Left kidney (tissue), 8 donors: ENCODE measurements at places on chromosomes 1 and 21.

- DNase-seq = no peak
Measured at GRCh38 chr1:173208146-173208545, 1.0 kb upstream of the TNFSF4 start.

DNA sequence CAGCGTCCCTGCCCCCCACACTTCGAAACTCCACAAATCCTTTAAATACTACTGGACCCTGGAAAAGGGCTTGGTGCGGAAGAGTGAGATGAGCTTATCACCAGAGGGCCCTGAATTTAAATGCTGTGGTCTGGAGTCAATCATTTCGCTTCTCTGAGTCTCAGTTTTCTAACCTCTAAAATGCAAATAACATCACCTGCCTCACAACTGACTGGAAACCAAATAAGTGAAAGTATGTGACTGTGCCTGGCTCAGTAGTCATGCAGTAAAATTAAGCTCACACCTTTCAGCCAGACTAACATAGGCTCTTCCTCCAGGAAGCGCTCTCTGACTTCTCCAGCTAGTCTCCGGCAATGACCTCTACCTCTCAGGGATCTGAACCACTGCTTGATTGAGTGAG, 4.2 kb downstream of the GJA4 start:
- no peak for DNase-seq

DNA sequence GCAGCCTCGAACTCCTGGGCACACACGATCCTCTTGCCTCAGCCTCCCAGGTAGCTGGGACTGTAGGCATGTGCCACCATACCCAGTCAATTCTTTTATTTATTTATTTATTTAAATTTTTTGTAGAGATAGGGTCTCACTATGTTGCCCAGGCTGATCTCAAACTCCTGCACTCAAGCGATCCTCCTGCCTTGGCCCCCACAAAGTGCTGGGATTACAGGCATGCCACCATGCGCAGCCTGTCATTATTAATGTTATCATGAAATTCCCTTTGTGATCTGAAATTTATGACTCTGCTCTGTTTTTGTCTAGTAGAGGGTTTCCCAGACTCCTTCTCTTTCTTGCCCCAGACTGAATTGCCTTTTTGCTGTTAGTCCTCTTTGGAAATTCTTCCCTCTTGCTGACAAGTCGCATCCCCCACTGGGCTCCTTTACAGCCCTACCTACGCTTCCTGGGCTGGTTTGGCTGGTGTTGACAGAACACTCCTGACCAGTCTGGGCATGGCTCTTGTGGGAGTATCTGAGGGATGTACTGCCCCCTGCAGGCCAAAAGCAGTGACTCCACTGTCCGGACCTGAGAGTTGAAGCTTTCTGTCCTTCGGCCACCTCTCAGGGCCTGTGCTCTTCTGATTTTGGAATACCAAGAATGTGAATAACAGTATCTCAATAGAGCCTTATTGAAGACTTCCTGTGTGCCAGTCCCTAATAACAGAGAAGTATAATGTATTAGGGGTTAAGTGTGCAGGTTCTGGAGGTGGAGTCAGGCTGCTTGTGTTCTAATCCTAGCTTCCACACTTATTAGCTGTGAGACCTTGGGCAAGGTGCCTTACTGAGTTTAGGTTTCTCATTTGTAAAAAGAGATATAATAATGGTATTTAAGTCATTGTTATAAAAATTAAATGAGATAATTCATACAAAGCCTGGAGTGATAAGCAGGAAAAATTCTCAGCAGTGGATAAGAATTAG, 28.2 kb downstream of the TCEANC2 start:
- DNase-seq = no peak

- no peak for DNase-seq
Measured at GRCh38 chr1:189431447-189431846, 1046.2 kb downstream of the BRINP3 start.

GRCh38 chr1:245575710-245576109, 420.9 kb downstream of the KIF26B start:
- no peak for DNase-seq

DNA sequence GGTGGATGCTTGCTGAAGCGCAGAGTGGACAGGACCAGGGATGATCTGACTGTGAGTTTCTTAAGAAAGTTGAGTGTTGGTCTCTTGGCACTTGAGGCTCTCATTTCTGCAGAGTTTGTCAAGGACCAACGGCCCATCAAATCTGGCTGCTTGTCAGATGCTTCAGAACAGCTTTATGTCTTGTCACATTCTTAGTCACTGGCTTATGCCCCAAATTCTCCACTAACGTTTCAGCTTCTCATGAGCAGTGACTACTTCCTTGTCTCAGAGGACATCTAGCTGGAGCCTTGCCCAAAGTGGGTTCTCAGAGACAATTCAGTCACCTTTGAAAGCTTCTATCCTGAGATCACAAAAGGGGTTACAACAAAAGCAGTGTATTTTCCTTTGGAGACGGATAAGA, 92.3 kb downstream of the ST6GALNAC5 start:
- no peak for DNase-seq

DNA sequence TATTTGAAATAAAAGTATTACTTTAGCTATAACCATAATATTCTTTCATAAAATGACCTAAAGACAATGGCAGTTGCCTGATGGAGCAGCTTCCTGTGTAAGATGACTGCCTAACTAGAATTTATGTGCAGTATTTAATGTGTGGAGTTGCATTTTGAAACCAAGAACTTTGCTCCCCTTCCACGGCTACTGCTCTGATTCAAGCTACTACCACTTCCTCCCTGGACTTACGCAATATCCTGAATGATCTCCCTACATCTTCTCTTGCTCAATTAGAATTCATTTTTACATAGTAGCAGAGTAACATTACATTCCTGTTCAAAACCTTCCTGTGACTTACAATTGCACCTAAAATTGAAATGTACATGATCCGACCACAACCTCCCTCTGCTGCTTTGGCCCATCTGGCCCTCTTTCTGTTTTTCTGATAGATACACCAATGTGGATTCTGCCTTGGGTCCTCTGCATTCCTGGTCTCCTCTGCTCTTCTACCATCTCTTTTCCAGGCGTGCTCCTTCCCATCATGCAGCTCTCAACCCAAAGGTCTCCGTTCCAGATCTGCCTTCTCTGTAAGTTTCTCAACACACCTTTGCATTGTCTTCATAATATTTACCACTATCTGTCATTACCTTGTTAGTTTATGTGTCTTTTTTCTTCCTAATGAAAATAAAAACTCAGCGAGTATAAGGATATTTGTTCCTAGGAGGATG, 47.4 kb upstream of the USP25 start:
- no peak for DNase-seq

DNA sequence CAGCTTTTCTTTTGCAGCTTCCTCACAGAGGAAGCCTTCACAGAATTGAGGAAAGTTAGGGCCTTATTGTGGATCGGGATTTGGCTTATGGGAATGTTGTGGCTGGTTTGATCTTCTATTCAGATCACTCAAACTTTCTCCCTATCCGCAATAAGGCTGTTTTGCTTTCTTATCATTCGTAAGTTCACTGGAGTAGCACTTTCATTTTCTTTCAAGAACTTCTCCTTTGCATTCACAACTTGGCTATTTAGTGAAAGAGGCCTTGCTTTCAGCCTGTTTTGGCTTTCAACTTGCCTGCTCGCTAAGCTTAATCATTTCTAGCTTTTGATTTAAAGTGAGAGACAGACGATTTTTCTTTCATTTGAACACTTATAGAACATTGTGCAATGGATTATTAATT, 181.9 kb upstream of the B3GALT2 start:
- no peak for DNase-seq

- no peak for DNase-seq
Measured at GRCh38 chr1:57117753-57118152, 151.9 kb upstream of the C8B start.

DNA sequence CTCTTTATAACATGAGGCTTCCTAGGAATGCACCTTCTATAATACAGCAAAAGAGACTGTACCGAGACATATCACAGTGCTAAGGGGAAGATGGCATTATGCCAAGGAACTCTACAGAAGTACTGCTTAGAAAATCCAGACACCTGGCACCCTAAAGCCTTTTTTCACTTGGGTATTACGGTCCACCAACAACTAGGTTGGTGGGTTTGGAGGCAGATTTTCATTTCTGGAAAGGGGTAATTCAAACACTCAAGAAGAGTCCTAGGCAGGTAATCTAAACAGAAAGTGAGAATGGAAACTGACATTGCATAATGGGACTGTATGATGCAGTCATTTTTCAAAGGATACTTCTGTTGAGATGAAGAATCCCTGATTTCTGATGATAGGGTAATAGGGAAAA, 19.6 kb downstream of the SCMH1 start:
- DNase-seq = no peak

- DNase-seq = no peak
Measured at GRCh38 chr1:1167841-1168450, 5.7 kb upstream of the TTLL10 start.
